ENCODE measurements at places on chromosomes 5 and 9. TPM values are rescaled to one million over a fixed set of nuclear protein-coding genes. Genes with fewer than 3 reads are reported as not detected.

The MUSK gene
- total RNA-seq: 0.66 TPM

The SOWAHA gene
- total RNA-seq: 0.17 TPM

The GARIN3 gene
- not detected for total RNA-seq

The SPINK5 gene
- total RNA-seq: not detected

The NREP gene
- 86.0 TPM for total RNA-seq

The FAM78A gene
- total RNA-seq: 0.33 TPM

The FAM151B gene
- total RNA-seq: 4.8 TPM

The TSSK1B gene
- total RNA-seq: 0.50 TPM

The INSL6 gene
- total RNA-seq: not detected

The DAB2IP gene
- 16.5 TPM for total RNA-seq

The CER1 gene
- not detected for total RNA-seq

The C1QTNF2 gene
- 2.3 TPM for total RNA-seq

The PCDHA9 gene
- 0.26 TPM for total RNA-seq

The LAMC3 gene
- under 0.01 TPM for total RNA-seq

The PCDHGB6 gene
- 4.3 TPM for total RNA-seq

The CCL28 gene
- total RNA-seq: 2.8 TPM

The ENTPD2 gene
- under 0.01 TPM for total RNA-seq

The LCN10 gene
- total RNA-seq: not detected

Measured in fibroblast of lung (primary cell).